ENCODE measurements at places on chromosomes 11 and 22.

GRCh38 chr22:35627267-35628041, 10.3 kb upstream of the MB start:
- DNase-seq: peak; percentile 89

DNA sequence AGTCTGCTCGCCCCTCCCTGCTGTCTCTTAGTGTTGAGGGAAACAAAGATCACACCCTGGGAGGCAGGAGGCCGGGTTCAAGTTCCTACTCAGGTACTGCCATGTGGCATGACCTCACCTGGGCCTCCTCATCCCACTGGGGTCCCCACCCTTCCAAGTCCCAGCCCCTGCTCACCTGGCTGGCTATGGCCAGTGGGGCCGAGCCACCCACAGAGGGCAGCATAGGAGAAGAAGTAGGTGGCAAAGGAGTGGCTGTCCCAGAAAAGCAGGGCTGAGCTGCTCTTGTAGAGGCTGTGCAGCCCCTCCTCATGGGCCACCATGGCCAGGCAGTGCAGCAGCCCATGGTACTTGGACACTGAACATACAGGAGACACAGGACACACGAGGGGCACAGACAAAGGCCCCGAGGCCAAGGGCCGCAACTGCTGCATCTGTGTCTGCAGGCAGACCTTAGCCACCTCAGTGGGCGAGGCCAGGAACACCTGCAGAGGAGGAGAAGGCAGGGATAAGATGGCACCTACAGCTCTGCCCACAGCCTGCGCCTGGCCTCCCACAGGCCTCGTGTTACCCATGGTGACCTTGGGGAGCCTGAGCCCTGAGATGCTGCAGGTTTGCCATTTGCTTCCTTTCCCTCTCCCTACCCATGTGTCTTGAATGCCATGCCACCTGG, 50.6 kb upstream of the MPEG1 start:
- DNase-seq: no peak

DNA sequence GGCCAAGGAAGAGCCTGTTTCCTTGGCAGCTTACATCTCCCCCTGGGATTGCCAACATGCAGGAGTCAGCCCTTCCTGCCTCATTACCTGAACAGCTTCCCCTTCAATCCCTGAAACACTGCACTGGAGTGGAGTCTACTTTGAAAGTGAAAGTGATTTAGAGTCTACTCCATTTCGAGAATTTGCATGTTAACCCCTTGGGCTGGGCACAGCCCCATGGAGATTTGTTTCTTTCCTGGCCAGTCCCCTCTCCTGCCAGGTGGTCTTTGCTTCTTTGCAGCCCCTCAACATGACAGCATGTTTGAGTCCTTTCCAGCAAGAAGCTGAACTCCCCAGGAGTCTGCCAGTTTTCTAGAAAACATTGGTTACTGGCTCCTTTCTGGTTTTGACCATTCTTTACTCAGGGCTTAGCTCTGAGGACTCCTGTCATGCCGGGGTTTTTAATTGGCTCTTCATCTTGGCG, 59.9 kb downstream of the TRAF6 start:
- DNase-seq: no peak

DNA sequence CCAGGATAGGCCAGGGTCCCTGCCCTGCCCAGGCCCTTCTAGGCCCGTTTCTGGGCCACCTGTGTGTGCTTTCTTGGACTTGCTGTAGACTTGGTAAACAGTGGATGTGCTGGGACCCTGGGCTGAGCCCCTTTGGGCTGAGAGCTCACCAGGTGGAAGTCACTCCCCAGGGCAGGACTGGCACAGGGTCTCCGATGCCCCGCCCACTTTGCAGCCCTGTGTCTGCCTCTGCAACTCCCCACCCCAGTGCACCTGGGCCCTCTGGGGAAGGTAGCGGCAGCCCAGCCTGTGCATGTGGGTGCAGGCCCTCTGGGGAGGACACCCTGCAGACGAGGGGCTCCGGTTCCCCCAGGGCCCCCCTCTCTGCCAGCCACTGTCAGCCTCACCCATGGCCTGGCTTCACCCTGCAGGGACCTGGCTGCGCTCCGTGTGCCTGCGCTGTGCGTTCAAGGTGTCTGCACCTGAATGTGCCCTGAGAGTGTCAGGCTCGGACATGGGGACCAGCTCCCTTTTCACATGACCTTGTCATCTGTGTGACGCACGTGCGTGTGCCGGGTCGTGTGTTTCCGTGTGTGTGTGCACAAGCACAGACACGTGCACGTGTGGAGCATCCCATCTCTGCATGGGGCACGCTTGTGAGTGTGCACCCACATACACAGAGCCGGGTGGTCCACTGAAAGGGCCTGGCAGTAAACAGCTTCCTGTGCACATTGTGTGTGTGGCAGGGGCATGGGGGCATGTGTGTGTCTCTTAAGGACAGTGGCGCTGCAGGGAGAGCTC, 118.5 kb downstream of the KCNQ1OT1 start:
- peak; percentile 52 for DNase-seq

- peak; percentile 49 for DNase-seq
These were observed 27.9 kb downstream of the KCNC1 start for GRCh38 chr11:17762309-17762974.

- no peak for DNase-seq
These were observed 29.3 kb upstream of the MMP7 start for GRCh38 chr11:102559839-102560238.

DNA sequence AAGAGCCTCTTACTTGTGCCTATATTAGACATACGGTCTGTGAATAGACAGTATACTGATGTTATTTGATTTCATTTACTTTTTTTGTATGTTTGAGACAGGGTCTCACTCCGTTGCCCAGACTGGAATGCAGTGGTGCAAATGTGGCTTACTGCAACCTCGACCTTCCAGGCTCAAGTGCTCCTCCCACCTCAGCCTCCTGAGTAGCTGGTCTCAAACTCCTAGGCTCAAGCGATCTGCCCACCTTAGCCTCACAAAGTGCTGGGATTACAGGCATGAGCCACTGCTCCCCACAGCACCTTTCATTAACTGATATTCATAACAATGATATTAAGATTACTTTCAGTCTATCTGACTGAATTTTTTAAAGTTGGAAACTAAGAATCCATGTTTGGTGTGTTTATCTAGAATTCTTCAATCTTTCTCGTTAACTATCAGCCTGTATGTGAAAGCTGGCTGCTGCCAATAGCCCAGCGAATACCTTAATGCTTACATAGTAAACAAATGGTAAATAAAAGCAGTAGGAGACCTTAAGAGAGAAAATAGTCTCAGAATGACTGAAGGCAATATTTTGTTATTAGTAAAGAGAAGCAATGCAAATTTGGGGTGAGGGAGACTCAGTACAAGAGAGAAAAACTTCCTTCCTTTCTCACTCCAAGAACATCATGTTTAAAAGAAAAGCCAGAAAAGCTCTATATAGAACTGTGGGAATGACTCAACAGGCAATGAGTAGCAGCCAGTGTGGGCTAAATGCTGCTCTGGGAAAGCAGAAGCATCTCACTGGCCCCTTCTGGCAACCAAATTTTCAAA, 101.9 kb downstream of the MRTFA start:
- no peak for DNase-seq

GRCh38 chr11:68159161-68159560, 38.0 kb upstream of the CHKA start:
- DNase-seq: no peak
